ENCODE measurements at places on chromosomes 4 and X.

DNA sequence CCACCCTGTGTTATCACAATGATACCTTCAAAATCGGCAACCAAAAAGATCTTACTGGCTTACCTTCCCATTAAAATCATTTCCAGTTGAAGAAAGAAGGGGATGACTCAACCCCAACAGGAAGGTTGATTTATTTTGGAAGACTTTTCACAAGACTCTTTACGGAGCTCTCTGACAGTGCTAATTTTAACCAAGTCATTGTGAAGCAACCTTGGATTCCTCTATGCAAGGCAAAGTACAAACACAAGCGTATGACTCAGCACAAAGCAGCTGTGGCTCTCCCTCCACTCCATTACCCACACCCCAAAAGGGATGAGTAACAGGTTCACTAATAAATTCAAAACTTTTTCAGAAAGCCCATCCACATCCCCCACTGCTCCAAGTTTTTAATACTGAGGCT lies 213.8 kb upstream of the FGF13 start:
- DNase-seq = peak; percentile 83

GRCh38 chr4:146095860-146096259 lies 79.7 kb upstream of the LSM6 start:
- peak; percentile 80 for DNase-seq

DNA sequence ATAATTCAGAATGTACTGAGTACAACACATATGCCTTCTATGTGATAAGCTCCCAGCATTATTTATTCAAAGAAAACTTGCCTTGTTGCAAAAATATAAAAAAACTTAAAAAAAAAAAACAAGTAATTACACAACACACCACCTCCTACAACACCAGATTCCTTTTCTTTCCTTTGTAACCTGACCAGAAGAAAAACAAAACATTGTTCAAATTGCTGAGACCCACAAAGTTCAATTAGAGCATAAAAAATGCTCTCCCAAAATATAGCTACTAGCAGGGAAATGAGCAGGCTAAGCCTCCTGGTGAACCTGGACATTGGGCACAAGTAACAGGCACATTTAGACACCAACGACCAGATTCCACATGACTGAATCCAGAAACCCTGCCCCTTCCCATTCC lies 38.3 kb downstream of the MECP2 start:
- DNase-seq = no peak

DNA sequence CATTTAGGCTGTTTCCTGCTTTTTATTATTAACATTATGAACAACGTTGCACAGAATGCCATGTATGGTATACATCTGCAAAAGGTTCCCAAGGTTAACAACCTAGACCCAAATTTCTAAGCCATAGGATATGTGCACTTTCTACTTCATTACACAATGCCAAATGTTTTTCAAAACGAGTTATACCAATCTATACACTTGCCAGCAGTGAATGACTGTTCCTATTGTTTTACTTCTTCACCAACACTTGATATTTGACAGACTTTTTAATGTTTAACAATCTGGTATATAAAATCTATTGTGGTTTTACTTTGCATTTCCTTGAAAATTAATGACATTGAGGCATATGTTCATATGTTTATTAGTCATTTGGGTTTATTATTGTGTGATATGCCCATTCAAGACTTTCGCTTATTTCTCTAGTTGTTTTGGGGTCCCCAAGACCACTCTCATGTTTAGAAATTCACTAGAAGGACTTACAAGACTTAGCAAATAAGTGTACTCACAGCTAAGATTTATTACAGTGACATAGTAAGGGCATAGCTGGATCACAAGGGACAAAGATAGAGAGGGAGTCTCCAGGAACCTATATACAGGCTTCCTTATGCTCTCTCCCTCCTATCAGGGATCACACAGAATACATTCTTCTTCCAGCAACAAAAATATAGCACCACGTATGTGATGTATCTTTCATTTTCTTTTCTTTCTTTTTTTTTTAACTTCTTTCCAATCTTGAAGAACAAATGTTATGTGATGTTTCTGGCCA lies 62.5 kb downstream of the TBCK start:
- DNase-seq = no peak

- DNase-seq = peak; percentile 75
Observed at GRCh38 chrX:102840871-102841705, 96.0 kb upstream of the RAB40AL start.

GRCh38 chr4:168489616-168490015 lies 7.2 kb upstream of the PALLD start:
- DNase-seq = no peak

- DNase-seq = peak; percentile 64
Observed at GRCh38 chr4:140188975-140189374, 35.0 kb upstream of the MAML3 start.

- DNase-seq = no peak
Observed at GRCh38 chr4:157035471-157035870, 40.5 kb upstream of the GLRB start.

- DNase-seq = no peak
Observed at GRCh38 chr4:38462367-38463055, 201.5 kb upstream of the KLF3 start.

DNA sequence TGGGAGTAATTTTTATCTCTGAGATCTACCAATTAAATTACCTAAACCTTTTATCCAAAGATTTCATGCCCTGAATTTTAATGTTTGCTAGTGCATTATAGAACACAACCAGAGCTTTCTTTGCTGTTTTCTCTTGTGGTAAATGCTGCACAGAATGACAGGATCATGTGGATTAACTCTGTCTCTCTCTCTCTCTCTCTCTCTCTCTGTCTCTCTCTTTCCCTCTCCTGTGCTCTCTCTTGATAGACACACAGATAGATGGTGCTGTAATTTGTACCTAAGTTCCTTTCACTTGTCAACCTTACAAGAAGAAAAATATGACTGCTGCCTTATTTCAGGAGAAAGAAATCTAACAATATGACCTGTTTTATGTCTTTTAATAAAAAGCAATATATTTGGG lies 211.2 kb upstream of the WDFY3 start:
- DNase-seq = no peak

- DNase-seq = no peak
Observed at GRCh38 chrX:153913701-153914100, 9.2 kb downstream of the AVPR2 start.

- peak; percentile 44 for DNase-seq
Observed at GRCh38 chr4:90458576-90458975, 331.4 kb downstream of the CCSER1 start.

DNA sequence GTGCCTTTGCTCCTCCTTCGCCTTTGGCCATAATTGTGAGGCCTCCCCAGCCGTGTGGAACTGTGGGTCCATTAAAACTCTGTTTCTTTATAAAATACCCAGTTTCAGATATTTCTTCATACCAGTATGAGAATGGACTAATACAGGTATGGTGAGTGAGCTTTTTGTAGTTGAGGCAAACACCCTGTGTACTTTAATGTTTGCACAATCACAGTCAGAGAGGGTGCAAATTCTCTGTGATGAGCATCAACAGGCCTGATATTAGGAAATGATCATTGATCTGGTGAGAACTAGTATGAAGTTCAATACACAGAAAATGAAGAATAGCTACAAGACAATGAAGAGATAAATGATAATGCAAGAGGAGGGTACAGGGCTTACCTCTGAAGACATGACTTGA lies 744.6 kb downstream of the RPA4 start:
- no peak for DNase-seq

DNA sequence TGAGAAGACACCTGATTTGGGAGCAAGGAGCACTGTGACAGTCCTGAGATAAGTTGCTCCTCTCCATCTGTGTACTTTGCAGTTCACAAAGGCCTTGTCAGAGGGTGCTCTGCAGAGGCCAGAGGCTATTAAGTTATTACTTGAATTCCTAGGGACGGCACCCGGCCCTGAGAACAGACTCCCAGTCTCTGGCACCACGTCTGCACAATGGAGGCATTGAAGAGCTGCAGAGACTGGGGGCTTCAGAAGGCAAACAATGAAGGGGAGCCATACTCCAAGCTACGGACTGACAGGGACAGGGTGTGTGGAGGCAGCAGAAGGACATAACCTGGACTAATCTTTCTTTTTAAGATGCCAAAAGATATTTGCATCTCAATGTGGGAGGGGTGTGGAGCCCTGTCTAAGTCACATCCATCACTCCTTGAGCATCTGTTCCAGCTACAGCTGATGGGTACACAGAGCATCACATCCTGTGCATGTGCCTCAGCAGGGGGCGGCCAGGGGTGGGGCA lies 11.5 kb downstream of the RASGEF1B start:
- no peak for DNase-seq

All from kidney tubule cell (primary cell).